ENCODE measurements at places on chromosomes 4 and X. TPM values are rescaled to one million over a fixed set of nuclear protein-coding genes. Genes with fewer than 3 reads are reported as not detected.

PGRMC2 gene
- 17.3 TPM for polyA plus RNA-seq

GC gene
- polyA plus RNA-seq, result not detected

RS1 gene
- polyA plus RNA-seq, result not detected

GABRE gene
- not detected for polyA plus RNA-seq

UGT8 gene
- polyA plus RNA-seq, result not detected

GK gene
- 2.0 TPM for polyA plus RNA-seq

CLCN4 gene
- polyA plus RNA-seq, result not detected

NWD2 gene
- polyA plus RNA-seq, result not detected

NOX1 gene
- not detected for polyA plus RNA-seq

SPANXN4 gene
- polyA plus RNA-seq, result not detected

TRAM1L1 gene
- polyA plus RNA-seq, result not detected

ASMT gene
- polyA plus RNA-seq, result not detected

CLGN gene
- 0.11 TPM for polyA plus RNA-seq

MAGEB16 gene
- not detected for polyA plus RNA-seq

DUSP21 gene
- polyA plus RNA-seq, result not detected

TAF7L gene
- not detected for polyA plus RNA-seq

CTAG1B gene
- not detected for polyA plus RNA-seq

RBM41 gene
- 11.9 TPM for polyA plus RNA-seq

RXFP1 gene
- polyA plus RNA-seq, result not detected

CLTRN gene
- 0.85 TPM for polyA plus RNA-seq

VSIG4 gene
- polyA plus RNA-seq, result not detected

GPR34 gene
- 0.18 TPM for polyA plus RNA-seq

IL2 gene
- polyA plus RNA-seq, result not detected

NPY2R gene
- not detected for polyA plus RNA-seq

FGFBP1 gene
- not detected for polyA plus RNA-seq

COX7B2 gene
- polyA plus RNA-seq, result not detected

SPOCK3 gene
- polyA plus RNA-seq, result not detected

TASL gene
- 2.9 TPM for polyA plus RNA-seq

MTNR1A gene
- not detected for polyA plus RNA-seq

HPSE gene
- 2.9 TPM for polyA plus RNA-seq

BEND2 gene
- polyA plus RNA-seq, result not detected

DRD5 gene
- not detected for polyA plus RNA-seq

GLOD5 gene
- polyA plus RNA-seq, result not detected

ARAP2 gene
- polyA plus RNA-seq, result 11.4 TPM

L1CAM gene
- polyA plus RNA-seq, result not detected

PDLIM3 gene
- polyA plus RNA-seq, result not detected

TEX13B gene
- polyA plus RNA-seq, result not detected

MCF2 gene
- not detected for polyA plus RNA-seq

VEGFD gene
- polyA plus RNA-seq, result not detected

XAGE1B gene
- polyA plus RNA-seq, result not detected

AADAT gene
- polyA plus RNA-seq, result not detected

CT55 gene
- polyA plus RNA-seq, result not detected

VGLL1 gene
- not detected for polyA plus RNA-seq

TBC1D1 gene
- polyA plus RNA-seq, result 18.7 TPM

RGN gene
- polyA plus RNA-seq, result not detected

ADGRG4 gene
- polyA plus RNA-seq, result not detected

WDR17 gene
- 0.22 TPM for polyA plus RNA-seq

MAGEB2 gene
- not detected for polyA plus RNA-seq

HPGD gene
- 14.6 TPM for polyA plus RNA-seq

SYAP1 gene
- polyA plus RNA-seq, result 16.7 TPM

CT45A3 gene
- polyA plus RNA-seq, result not detected

CD38 gene
- polyA plus RNA-seq, result 7.7 TPM

STATH gene
- not detected for polyA plus RNA-seq

CYTL1 gene
- polyA plus RNA-seq, result not detected

MAOA gene
- 1.2 TPM for polyA plus RNA-seq
